ENCODE measurements at places on chromosomes 5 and 9.

GRCh38 chr9:136562746-136563495, 17.1 kb upstream of the NOTCH1 start:
- DNase-seq: no peak

GRCh38 chr5:10459080-10460055, 17.7 kb downstream of the ROPN1L start:
- DNase-seq: no peak

DNA sequence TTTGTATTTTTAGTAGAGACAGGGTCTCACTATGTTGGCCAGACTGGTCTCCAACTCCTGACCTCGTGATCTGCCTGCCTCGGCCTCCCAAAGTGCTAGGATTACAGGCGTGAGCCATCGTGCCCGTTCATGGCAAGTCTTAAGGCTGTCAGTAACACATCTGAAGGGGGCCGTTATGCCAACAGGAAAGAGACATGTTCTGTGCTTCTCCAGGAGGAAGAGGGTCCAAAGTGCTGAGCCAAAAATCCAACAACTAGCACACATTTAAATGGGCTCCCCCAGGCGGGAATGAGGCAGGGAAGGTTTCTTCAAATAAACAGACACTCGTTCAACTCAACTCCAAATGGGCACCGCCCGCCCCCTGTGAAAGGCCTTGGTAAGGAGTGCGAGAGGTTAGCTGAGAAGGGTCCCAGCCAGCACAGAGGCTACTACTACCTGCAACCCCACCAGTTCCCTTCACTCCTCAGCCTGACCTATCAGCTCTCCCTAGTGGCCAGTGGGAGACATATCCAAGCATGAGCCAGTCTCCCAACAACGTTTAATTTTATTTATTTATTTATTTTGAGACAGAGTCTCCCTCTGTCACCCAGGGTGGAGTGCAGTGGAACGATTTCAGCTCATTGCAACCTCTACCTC, 84.1 kb upstream of the DMRT1 start:
- DNase-seq: no peak

DNA sequence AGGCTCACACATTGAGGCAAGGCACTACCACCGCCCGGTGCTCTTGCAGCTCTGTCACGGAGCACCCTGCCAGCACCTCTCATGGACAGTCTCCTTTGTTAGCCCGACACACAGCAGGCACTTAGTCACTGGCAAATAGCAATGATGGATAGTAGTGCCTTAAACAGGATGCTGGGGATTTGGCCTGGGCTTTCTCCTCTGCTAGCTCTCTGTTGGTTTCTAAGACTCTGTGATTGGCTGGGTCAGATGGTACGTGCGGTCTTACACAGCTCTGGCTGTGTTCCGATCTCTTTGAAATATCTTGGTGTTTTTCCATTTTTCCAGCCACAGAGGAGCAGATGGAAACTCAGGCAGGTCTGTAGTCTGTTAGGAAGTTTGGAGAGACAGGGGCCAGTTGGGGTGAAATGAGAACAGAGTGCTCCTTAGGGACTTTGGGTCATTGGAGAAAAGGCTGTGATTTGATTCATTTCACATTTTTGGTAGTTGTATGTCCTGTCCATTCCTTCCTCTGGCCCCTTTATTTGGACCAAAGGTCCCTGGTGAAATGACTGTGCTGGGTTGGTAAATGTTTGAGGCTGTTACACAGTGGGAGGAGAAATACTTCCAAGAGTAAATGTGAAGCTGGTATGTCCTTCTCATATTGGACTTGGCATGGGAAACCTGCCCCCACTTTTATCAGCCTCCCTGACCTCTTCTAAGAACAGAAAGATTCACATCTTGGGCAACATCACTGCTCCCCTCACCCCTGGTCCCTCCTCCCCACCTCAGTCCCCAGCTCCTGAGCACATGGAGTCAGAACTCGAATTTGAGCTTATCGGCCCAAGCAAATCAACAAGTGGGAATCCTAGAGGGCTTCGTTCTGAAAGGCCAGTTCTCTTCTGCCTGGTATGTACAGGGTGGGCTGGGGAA, 3.4 kb downstream of the SMIM3 start:
- no peak for DNase-seq

- no peak for DNase-seq
Measured at GRCh38 chr9:123175854-123176629, 92.3 kb downstream of the STRBP start.

DNA sequence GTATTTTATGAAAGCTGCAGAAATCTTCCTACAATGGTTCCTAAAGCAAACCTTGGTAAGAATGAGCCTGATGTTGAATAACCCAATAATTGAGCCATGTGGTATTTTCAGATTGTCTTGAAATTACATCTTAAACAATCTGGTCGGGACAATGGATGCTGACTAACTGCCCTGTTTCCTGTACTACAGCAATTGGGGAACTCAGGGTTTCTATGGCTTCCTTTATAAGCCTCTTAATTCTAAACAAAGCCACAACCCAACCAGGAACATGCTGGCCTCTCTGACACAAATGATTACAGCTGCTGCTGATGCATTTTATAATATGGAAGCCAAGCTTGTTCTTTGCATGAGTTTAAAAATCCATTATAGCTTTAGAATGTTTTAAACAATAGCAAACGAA, 30.2 kb downstream of the PTPN3 start:
- no peak for DNase-seq

- DNase-seq: no peak
Measured at GRCh38 chr5:17094830-17095229, 122.6 kb upstream of the BASP1 start.

DNA sequence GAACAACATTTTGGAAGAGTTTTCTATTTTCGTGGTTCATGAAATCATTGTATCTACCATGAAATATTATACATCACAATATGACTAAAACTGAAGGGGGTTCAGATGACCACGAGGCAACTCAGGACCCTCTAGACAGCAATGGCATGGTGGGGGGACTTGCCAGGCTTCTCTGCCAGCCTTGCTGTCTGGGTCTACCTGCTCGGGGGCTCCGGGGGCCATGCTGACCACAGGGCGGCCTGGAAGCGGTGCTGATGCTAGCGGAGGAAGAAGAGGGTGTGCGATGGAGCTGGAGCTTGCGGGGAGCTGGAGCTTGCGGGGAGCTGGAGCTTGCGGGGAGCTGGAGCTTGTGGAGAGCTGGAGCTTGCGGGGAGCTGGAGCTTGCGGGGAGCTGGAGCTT, 89.2 kb upstream of the IRX4 start:
- DNase-seq: no peak

DNA sequence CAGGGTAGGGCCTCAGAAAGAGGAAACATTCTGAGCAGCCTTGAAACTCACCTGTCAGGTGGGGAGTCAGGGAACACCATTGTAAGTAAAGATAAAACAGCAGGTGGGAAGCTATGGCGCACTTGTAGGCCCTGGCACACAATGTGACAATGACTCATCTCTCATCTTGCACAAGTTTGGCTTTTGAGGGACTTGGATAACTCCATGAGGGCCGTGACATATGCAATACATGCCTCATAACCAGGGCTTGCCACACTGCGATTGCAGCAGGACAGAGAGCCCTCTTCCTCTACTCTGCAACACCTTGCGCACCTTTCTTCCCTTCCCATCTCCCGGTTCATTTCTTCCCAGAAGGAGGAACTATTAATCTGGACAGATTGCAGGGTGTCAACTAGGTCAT, 144.9 kb downstream of the CEP120 start:
- no peak for DNase-seq

- DNase-seq: no peak
Measured at GRCh38 chr5:14301186-14301585, 158.0 kb downstream of the TRIO start.

DNA sequence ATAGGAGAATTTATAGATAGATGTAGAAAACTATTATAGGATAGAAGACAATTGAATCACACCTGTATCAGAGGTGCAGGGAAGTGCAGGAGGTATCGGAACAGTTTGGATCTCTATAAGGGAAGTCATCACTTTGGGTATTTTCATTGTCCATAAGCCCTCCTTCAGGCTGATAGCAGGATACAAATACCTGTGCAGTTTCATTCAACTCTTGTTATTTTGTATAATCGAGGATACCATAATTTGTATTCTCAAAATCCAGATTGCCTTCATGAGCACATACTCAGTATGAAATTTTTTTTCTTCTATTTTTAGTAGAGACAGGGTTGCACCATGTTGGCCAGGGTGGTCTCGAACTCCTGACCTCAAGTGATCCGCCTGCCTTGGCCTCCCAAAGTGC, 289.1 kb downstream of the AOPEP start:
- no peak for DNase-seq

DNA sequence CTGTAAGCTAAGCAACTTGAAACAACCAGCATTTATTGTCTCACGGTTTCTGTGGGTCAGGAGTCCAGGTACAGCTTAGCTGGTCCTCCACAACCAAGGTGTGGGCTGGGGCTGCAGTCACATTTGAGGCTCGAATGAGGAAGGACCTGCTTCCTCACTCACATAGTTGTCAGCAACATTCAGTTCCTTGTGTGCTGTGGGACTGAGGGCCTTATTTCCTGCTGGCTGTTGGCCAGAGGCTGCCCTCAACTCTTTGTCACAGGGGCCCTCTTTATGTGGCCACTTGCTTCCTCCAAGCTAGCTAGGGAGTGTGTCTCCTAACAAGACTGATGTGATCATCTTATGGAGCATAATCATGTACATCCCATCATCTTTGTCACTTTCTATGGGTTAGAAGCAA, 29.2 kb upstream of the SEMA4D start:
- DNase-seq: no peak

- DNase-seq: peak; percentile 10
Measured at GRCh38 chr5:130871346-130872086, 293.5 kb downstream of the HINT1 start.

- DNase-seq: no peak
Measured at GRCh38 chr5:179505636-179506261, 44.6 kb upstream of the RUFY1 start.

- DNase-seq: no peak
Measured at GRCh38 chr9:89114741-89115140, 63.9 kb downstream of the SHC3 start.

GRCh38 chr5:72369301-72369700, 49.1 kb downstream of the PTCD2 start:
- DNase-seq: no peak

- DNase-seq: no peak
Measured at GRCh38 chr5:56588636-56589480, 226.5 kb upstream of the MAP3K1 start.

DNA sequence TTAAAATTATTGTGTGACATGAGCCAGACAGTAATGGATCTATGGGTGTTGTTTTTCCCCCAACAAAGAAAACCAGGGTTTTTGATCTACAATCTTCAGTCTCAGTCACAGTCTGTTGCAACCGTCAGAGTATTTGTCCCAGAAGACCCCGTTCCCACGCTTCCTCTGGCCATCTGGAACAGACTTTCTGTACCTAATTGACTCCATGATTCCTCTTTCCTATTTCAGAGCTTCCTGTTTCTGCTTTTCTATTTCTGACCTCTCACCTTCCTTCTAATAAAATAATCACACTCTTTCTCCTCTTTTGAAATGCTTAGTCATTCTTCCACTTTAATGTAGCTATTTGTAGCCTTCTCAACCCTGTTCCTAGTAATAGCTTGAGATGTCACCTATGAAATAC, 1044.8 kb downstream of the DTWD2 start:
- DNase-seq: no peak

GRCh38 chr9:110217656-110218099, 9.7 kb upstream of the C9orf152 start:
- no peak for DNase-seq

DNA sequence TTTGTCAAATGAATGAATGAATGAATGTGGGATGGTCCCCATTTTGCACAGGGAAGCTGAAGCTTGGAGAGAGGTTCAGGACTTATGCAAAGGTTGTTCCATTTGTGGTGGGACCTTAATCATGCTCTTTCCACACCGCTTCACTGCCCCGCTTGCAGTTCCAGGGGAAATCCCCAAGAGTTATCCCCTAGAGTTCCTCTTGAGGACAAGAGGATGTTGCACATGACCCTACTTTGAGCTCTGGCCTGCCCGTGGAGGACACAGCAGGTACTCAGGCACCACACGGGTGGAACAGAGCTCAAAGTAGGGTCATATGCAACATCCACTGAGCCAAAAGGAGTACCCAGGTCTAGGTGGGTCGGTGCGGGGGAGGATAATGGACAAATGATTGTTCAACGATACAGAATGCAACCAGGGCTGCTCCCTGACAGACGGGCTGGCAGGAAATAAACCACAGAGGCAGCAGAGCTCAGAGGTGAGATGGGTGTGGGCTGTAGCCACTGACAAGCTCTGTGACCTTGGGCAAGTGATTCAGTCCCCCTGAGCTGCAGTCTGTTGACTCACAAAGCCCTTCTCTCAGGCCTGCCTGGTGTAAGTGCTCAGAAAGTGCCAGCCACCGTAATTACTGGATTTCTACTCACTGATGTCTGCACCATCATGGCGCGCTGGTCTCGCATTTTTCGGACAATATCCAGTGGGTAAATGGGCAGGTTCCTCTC, 60.3 kb upstream of the EPB41L4B start:
- DNase-seq: no peak

DNA sequence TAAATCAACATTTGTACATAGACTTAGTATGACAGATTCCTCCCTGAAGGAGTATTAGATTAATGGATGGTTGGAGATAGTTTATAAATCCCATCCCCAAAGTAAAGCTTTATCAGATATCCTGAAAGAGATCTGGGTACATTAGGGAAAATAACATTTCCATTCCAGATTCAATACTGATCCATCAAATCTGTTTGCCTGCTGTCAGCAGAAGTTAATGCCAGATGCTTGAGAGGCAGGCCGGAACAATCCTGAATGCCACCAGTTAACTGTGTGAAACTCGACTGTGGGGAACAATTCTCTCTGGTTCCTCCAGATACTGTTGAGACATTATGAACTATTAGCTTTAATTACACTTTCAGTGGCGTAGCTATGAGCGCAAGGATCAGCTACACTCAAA, 1166.8 kb downstream of the MAT2B start:
- DNase-seq: no peak

- DNase-seq: peak; percentile 71
Measured at GRCh38 chr5:172766287-172767108, 4.5 kb downstream of the DUSP1 start.

DNA sequence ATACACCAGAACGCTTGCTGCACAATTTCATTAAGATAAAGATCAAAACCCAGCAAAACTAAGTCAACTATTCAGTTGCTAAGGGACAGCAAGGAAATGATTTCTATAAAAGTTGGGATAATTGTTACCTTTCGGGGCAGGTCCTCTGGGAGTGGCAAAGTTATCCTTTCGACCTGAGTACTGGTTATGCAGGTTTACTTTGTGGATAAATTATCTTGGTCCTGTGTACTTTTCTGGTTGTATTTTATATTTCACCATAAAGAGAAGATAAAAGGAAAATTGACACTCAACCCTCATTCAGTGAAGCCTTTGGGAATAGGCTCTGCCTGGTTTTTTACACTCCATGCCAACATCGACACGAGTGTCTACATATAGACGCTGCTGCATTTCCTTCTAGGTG, 146.5 kb downstream of the SYK start:
- no peak for DNase-seq

DNA sequence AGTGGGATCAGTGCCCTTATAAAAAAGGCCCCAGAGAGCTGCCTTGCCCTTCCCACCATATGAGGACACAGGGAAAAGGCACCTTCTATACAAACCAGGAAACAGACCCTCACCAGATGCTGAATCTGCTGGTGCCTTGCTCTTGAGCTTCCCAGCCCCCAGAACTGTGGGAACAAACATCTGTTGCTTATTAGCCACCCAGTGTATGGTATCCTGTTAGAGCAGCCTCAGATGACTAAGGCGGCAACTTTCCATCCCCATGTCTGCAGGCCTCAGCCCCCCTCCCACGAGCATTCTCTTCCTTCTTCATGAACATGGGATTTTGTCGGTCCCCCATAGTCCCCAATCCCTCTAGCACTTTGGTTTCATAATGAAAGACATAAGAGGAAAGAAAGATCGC, 202.5 kb upstream of the GAS1 start:
- no peak for DNase-seq

GRCh38 chr9:32742296-32742695, 41.0 kb upstream of the TMEM215 start:
- no peak for DNase-seq
